Activated effector memory CD4-positive, alpha-beta T cell treated with anti-CD3 and anti-CD28 coated beads, Interleukin-2, amount 50 U/mL, for 16 hours (primary cell): ENCODE measurements at places on chromosomes 4 and X.

GRCh38 chr4:149896432-149896831, 80.8 kb upstream of the IQCM start:
- DNase-seq: no peak

GRCh38 chr4:174999407-174999806, 81.2 kb downstream of the ADAM29 start:
- no peak for DNase-seq

- DNase-seq: no peak
Measured at GRCh38 chr4:163911891-163912290, 417.4 kb downstream of the TMA16 start.

DNA sequence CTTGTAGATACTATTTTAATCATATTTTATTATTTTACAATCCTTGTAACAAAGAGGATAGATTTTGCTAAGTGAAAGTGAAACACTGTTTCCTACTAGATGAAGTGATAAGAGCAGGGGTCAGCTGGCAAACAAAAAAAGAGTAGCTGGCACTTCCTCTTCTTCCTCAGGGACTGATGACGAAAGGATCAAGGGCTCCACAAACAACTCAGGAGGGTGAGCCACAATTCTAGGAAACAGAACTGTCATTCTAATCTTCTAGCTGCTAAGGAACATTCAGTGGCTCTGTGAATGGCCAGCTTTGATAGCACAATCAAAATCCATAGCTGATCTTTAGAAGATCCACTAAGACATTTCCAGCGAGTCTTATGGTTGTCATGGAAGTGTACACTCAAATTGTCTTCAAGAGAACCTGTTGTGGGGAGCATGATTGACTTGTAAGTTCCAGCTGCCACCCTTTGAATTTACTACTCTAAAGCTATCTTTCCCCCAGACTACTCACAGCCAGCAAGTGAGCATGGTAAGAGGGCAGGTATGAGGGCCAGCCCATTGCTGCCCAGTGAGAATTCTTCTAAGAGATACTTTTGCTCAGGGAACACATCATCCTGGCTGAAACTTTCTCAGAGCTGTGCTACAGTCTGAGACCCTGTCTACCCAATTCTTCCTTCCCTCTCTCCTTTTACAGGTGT, 275.7 kb upstream of the RASGEF1B start:
- no peak for DNase-seq

DNA sequence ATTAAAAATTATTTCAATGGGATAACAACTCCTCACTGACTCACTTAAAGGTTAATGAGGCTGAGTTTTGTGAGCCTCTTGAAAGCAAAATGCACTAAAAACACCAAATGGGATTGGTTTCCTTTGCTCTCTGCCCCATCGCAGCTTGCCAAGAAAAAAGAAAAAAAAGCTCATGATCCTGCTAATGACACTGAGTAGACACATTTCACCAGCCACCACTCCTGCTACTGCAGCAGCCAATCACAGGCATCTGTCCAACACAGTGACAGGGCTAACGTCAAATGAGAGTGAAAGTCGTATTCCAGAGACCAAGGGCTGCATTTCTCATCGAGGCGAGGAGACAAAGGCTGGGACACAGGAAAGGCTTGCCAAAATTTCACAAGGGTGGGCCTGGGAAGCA, 5.2 kb downstream of the APBB2 start:
- DNase-seq: no peak
